ENCODE measurements at places on chromosomes 1 and 21.
A peak's percentile ranks its signal among the peaks of the same experiment; 100 is the strongest.

DNA sequence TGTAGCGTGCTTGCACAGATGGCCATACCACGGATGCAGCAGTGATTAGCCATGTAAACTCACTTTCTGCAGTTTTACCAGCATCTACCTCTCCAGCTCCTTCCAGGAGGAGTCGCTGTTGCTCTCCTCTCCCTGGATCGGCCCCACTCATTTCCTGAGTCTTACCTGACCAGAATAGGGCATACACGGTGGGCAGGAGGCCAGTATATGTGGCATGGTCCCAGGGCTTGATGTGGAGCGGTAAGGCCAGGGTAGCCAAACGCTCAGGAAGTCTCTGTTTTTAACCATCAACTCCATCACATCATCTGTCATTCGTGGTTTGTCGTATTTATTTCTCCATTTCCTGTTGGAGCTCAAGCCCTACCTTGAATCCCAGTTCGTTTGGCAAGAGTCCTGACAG is 163.4 kb upstream of the USP24 start:
- no peak for DNase-seq

DNA sequence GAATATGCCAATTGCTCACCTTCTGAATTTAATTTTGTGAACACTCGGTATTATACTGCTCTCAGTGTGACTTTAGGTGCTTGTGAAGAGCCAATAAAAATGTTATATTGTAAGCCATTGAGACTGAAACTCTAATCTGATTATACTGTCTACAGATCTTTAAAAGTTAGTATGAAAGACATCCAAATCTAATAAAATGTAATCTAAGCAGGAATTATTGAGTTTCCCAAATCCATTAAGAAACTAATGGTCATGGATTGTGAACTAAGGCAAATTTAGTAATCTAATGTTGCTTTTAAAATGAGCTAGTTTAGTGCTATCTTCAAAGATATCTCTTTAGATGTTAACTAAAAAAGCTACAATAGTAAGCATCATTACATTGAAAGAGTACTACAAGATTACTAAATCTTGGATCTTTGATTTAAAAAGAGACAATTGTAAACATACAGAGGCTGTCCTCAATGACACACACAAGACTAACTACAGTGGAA is 1132.4 kb upstream of the B3GALT2 start:
- DNase-seq: no peak

GRCh38 chr1:117113199-117113598 is 8.3 kb downstream of the TRIM45 start:
- DNase-seq: no peak

- no peak for DNase-seq
Measured at GRCh38 chr1:155013632-155014031, 11.0 kb downstream of the ZBTB7B start.

GRCh38 chr1:40708750-40709099 is 17.2 kb downstream of the NFYC start:
- DNase-seq: no peak

GRCh38 chr21:41227357-41228005 is 59.5 kb downstream of the BACE2 start:
- DNase-seq: no peak

GRCh38 chr1:170823120-170823519 is 112.2 kb upstream of the MROH9 start:
- no peak for DNase-seq

GRCh38 chr1:235022981-235023710 is 105.5 kb downstream of the TOMM20 start:
- DNase-seq: no peak

DNA sequence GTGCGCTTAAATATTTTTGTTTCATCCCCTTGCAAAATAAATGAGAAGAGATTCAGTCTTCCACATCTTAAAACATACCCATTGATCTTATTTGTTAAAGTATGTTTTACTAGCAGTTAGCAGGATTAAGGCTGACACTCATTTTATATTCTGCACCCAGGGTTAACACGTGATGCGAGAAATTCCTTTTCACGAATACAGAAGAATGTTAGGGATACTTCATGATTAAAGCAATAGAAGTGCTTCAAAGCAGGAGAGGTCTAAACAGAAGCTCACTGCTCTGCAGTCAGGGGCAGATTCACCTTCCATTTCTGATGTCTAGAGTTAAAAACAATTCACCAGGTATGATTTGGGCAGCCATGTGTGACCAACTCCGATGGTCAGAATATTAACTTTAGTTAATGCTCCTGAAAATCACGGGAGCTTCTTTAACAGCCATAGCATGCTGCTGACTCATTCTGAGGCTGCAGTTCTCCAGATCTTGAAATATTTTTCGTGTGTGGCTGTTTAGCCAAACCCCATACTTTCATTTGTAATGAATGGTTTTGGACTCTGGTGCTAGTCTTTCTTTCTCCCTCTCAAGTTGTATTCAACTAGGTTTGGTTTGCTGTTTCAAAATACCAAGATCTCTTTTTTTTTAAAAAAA is 19.7 kb downstream of the BCAR3 start:
- peak; percentile 60 for DNase-seq

DNA sequence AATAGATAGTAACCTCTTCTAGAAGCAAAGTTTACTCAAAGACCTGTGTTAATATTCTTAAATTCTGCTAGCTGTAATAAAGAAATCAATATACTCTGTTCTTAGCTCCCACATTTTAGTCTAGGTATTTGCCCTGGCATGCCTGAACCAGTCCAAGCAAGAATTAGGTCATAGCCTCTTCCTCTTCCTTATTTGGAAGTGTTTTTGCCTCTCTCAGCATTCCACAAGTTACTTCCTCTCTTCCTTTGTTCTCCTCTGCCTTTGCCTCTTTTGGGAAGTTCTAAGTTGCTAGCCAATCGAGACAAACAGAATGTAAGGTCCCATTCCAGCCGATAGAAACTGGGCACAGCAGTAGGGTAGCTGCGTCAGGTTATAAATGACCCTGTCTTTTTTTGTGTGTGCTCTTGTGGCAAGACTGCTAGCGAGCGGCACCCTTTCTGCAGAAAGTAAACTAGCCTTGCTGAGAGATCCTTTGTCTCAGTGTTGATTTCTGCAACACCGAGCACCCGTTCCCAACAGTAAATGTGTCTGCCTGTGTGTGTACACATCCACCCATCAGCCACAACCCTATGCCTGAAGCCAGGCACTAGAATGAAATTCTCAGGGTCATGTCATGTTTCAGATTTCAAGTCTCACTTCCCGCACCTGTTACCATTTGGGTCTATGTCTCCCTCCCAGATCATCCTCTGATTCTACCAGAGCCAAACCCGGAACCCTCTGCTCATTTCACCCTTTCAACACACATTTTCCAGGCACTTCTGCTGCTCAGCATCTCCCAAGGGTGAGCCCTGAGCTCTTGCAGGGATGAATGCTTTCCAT is 37.5 kb downstream of the LRRC3 start:
- DNase-seq: no peak

DNA sequence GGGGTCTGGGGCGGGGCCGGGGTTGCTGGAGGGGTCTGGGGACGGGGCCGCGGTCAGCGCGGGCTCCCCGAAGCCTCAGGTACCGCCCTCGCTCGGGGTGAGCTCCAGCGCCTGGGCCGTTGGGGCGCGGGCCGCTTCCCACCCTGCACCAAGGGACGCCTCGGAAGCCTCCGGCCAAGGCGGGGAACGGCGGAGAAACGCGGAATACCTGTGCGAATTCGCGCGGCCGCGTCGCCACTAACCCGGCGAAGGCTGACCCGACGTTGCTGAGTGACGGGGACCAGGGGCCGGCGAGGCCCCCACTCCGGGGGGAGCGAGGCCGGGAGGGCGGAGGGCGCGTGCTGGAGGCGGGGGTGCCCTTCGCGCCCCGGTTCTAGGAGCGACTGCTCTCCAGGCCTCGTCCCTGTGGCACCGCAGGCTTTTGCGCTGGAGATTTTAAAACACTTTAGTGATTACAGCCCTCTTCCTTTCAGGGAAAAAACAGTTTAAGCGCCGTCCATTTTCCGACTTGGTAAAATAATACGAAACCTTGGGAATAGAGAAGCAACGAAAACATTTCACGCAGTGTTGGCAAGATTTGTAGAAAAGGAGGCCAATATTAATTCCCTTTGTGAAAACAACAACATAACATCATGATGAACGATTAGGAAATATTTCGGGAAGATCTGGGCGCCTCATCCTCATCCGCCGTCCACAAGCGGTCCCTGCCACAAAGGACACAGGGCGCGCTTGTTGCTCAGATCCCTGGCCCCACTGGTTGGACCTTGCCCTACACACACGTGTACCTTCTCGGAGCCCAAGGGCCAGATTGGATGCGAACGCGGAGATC is 971 bp upstream of the GNG4 start:
- no peak for DNase-seq

GRCh38 chr1:55418208-55419000 is 203.2 kb upstream of the USP24 start:
- DNase-seq: no peak

- DNase-seq: no peak
Measured at GRCh38 chr1:32924881-32925344, 23.7 kb upstream of the TMEM54 start.

DNA sequence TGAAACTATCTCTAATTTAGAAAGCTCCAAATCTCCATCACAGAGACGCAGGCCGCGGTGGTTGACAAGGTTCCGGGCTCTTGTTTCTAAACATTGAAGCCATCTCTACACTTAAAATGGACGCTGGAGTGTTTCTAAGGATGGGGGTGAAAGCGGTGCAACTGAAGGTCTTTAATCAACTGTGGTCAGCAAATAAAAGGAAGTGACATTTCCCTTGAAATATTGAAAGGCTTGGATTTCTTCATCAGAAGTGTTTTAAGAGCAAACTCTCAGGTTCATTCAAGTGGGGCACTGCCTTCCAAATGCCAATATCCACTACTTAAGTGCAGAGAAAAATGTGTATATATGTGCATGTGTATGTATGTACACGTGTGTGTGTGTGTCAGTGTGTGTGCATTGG is 117.3 kb downstream of the KAZN start:
- no peak for DNase-seq

DNA sequence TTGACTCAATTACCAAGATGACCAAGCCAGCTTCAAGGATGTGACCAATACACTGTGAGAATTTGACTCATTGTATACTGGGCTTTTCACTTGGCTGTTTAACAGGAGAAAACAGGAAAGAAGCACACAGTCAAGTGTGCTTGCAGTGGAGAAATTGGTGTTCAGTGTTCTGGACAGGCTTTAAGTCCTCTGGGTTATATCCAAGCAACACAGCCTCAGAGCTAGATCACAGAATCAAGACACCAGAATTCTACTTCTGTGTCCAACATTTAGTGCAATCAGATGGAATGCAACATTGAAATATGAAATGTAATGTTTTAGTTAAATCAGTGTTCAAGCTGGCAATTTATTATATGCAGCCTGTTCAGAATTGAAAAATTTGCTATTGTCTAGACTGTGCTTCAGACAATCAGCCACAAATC is 694.4 kb downstream of the LTN1 start:
- DNase-seq: no peak

DNA sequence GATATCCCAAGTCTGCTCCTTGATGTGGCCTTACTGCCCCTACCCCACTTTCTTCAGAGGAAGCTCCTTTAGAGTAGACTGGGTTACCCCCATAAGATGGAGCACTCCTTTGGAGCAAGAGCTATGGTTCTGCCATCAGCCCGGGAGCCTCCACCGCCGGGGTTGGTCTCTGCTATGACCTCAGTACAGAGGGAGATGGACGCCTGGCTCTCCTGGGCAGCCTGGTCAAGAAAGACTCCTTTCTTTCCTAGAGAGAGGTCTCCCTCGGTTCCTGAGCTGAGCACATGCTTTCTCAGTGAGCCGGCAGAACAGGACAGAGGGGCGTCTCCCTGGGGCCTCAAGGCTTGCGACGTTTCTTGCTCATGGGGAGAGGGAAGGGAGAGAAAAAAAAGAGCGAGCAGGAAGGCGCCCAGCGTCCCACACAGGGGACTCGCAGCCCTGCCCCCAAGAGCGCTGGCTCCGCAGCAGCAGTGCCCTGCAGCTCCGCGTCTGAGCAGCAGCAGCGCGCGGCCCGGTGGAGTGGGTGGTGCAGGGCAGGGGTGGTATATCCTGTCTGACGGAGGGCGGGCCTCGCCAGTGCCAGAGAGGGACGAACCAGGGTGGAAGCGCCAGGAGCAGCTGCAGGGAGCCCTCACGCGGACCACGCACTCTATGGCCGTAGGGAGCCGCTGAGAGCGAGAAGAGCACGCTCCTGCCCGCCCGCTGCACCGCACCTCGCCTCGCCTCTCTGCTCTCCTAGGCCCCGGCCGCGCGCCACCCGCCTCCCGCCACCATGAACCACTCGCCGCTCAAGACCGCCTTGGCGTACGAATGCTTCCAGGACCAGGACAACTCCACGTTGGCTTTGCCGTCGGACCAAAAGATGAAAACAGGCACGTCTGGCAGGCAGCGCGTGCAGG is at the start of gene PKP1:
TSS of gene PKP1 (plus strand) at position 576 of the 899 bp plus-strand sequence. CDS start at position 773, 197 bp downstream.
- no peak for DNase-seq

DNA sequence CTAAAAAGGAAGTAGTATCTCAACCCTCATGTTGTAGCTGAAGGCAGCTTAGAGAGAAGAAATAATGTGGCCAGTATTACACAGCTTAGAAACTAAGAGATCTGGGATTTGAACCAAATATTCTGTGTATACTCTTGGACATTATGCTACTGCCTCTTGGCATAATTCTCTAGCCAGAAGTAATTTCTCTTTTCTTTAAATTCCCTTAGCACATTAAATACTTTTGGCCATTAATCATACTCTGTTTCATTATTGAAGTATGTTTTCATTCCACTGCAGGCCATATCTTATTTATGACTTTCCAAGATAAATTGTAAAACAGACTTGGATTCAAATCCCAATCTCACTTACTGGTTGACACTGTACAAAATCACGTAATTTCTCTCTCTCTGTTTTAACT is 181.3 kb upstream of the SPAG17 start:
- no peak for DNase-seq

DNA sequence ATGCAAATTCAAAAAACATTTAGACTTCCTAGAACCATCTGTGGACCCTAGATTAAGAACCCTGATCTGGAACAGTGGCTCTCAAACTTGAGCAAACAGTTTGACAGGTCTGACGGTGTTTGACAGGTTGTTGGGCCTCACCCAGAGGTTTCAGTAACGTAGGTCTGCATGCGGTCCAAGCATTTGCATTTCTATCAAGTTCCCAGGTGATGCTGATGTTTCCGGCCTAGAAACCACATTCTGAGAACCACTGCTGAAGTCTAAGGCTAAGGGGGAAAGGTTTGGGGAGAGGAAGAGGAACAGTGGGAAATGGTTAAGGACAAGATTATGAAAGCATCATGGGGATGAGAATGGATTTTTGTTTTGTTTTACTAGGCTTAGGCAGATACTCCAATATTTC is 48.6 kb downstream of the MDM4 start:
- no peak for DNase-seq

GRCh38 chr1:218346391-218347204 is 1.5 kb downstream of the TGFB2 start:
- no peak for DNase-seq

- no peak for DNase-seq
Measured at GRCh38 chr1:62953633-62954032, 169.7 kb downstream of the ATG4C start.

- no peak for DNase-seq
Measured at GRCh38 chr1:192983349-192983980, 75.7 kb downstream of the UCHL5 start.

- DNase-seq: no peak
Measured at GRCh38 chr1:81662913-81663526, 137.7 kb upstream of the ADGRL2 start.

- no peak for DNase-seq
Measured at GRCh38 chr1:91400133-91400725, 4.4 kb downstream of the HFM1 start.

GRCh38 chr1:78553859-78554258 is 63.1 kb downstream of the PTGFR start:
- DNase-seq: no peak
